ENCODE measurements at places on chromosomes 5 and 9. TPM values are rescaled to one million over a fixed set of nuclear protein-coding genes. Genes with fewer than 3 reads are reported as not detected.

DNA sequence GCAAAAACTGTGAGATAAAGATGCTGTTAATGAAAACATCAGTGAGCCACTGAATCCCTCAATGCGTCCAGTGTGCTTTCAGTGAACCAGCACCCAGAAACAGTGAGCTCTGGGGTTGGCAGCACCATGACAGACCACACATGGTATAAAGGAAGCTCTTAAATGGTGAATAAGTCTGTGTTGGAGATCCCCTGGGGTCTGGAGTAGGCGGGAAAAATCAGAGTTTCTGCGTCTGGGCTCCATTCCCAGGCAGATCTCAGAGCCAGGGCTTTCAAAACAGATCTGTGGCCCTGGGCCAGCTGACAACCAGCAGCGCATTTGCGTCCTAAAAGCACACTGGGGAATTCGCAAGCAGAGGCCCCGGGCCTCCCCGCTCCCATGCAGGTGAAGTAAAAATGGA lies 233.5 kb downstream of the FRMD3 start:
- DNase-seq = peak; percentile 32

Gene G3BP1
- 204 TPM for total RNA-seq

- DNase-seq = no peak
These were observed 1977.7 kb upstream of the CDH9 start for GRCh38 chr5:29016067-29016466.

GRCh38 chr5:114411380-114411931 lies 49.6 kb downstream of the KCNN2 start:
- no peak for DNase-seq

Gene CCDC192
- total RNA-seq = not detected

Gene IL7R
- 7.3 TPM for total RNA-seq

GRCh38 chr5:88861231-88861630 lies 21.8 kb downstream of the MEF2C start:
- no peak for DNase-seq

GRCh38 chr9:12133416-12133815 lies 559.8 kb upstream of the TYRP1 start:
- no peak for DNase-seq

DNA sequence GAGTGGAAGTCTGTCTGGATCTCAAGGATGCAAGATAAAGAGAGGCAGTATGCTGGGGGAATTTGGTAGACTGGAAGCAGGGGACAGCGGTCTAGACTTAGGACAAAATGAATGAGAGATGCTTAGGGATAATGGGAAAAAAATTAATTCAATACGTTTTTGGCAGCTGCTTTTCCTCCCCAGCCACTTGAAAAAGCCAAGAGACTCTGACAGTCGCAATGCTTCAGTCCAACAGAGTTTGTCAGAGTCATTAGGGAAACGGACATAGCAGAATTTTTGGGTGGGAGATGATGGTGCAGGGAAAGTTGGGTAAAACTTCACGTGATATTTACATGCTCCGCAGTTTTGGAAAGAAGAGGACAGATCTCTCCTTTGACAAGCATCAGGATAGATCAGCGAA lies 129.7 kb downstream of the GOLPH3 start:
- DNase-seq = no peak
